ENCODE measurements at places on chromosomes 7 and 10. TPM values are rescaled to one million over a fixed set of nuclear protein-coding genes. Genes with fewer than 3 reads are reported as not detected.

H2BK1 gene
- total RNA-seq, result not detected

BLVRA gene
- 35.3 TPM for total RNA-seq

CLRN3 gene
- total RNA-seq, result not detected

GPR37 gene
- total RNA-seq, result 2.8 TPM

PNLIPRP2 gene
- not detected for total RNA-seq

POLR2J gene
- 22.9 TPM for total RNA-seq

OR2A5 gene
- not detected for total RNA-seq

NEUROD6 gene
- not detected for total RNA-seq

NFE2L3 gene
- 4.5 TPM for total RNA-seq

EBF3 gene
- 4.6 TPM for total RNA-seq

TDRD1 gene
- total RNA-seq, result 0.41 TPM

ATXN7L1 gene
- total RNA-seq, result 11.6 TPM

C7orf33 gene
- not detected for total RNA-seq

POLL gene
- total RNA-seq, result 22.3 TPM

PIP4K2A gene
- total RNA-seq, result 42.6 TPM

FXYD4 gene
- total RNA-seq, result not detected

XRCC2 gene
- 0.14 TPM for total RNA-seq

PRR15 gene
- 2.5 TPM for total RNA-seq

SLC26A3 gene
- not detected for total RNA-seq

OR6B1 gene
- total RNA-seq, result not detected

DENND2A gene
- total RNA-seq, result 4.9 TPM

HELLS gene
- total RNA-seq, result 3.5 TPM

TFPI2 gene
- total RNA-seq, result 23.7 TPM

OPALIN gene
- not detected for total RNA-seq

ARHGAP22 gene
- 24.8 TPM for total RNA-seq

POLR2J2 gene
- 3.4 TPM for total RNA-seq

TMEM213 gene
- not detected for total RNA-seq

ITPRID1 gene
- not detected for total RNA-seq

RSPH10B2 gene
- not detected for total RNA-seq

C7orf57 gene
- total RNA-seq, result not detected

ALOX5 gene
- 69.7 TPM for total RNA-seq

HOXA9 gene
- not detected for total RNA-seq

IFIT2 gene
- total RNA-seq, result 5.9 TPM

STEAP1B gene
- total RNA-seq, result not detected

GHRHR gene
- not detected for total RNA-seq

All from thoracic aorta (tissue), 2 donors.